Esophagus squamous epithelium (tissue), 5 donors: ENCODE measurements at places on chromosomes 3 and 15.

GRCh38 chr15:65517866-65518207 lies 348 bp upstream of the DPP8 start:
- no peak for DNase-seq

DNA sequence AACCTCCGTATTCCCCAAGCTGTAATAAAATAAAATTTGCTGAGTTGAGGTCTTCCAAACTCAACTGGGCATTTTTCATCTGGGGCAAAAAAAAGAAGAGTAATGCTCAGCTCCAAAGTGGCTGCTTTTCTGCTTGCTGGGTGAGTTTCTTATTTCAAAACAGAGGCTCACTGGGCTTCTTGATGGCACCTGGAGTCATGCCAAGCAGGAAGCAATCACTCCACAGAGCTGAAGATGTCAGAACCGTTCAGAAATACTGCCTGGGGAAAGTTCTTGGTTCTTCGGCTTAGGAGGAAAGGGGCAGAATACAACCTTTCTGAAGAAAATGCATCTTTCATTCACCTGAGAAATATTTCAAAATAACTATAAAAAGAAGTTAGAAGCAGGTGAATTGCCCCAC lies 4.1 kb downstream of the CCR9 start:
- DNase-seq, result no peak

- no peak for DNase-seq
These were observed 39.8 kb upstream of the ZBTB38 start for GRCh38 chr3:141328286-141329166.

DNA sequence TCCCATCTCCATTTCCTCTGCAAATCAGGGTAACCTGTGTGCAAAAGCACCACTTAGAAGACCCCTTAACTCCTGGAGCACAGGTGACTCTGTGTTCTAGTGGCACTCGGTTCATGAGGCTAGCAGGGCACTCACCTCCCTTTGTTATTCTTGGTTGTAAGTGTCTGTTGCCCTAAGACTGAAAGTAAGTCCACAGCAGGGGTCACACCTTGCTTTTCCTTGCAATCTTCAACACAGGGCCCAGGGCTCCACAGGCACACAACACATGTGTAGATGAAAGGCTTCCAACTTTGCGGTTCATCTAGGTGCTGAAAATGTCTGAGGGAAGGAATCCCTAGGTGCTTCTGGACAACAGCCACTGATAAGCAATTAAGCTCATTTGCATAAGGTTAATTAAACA lies 2.9 kb downstream of the RNU6-1 start:
- DNase-seq, result no peak

- DNase-seq, result no peak
These were observed 40.3 kb downstream of the COPS2 start for GRCh38 chr15:49115062-49115461.

DNA sequence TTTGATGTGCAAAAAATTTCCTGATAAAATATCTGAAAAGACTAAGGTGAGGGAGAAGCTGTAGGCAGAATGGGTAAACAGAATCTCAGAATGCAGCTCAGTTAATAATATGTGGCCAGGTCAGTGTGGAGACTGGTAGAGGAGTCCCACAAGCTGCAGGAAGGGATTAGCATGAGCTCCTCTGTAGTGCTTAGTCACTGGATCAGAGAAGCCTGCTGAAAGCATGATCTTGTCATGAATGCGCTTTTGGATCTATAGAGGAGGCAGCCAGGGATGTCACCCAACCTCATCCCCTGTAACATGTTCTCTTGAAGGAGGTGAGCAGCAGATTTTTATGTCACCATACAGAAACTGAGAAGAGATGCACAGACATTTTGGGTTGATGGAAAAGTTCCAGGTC lies 1035.3 kb upstream of the GBE1 start:
- DNase-seq, result no peak

GRCh38 chr15:49621887-49622286 lies 1.0 kb downstream of the DTWD1 start:
- no peak for DNase-seq
